ENCODE measurements at places on chromosomes 2 and 18.

DNA sequence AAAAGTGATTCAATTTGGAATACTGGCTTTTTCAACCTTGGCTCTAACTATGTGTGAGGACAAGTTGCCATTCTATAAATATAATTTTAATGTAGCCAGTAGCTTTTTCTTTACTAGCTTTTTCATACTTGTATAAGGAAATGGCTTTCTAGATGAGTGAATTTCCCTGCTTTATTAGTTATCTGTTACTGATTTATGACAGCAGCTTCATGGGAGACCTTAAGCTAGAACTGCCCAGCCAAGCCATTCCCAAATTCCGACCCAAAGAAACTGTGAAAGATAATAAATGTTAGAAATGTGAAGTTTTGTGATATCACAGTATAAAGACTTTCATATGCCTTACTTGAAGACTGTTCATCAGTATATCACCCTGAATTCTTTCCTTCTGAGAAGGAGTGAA, 32.3 kb downstream of the BABAM2 start:
- DNase-seq, result no peak

DNA sequence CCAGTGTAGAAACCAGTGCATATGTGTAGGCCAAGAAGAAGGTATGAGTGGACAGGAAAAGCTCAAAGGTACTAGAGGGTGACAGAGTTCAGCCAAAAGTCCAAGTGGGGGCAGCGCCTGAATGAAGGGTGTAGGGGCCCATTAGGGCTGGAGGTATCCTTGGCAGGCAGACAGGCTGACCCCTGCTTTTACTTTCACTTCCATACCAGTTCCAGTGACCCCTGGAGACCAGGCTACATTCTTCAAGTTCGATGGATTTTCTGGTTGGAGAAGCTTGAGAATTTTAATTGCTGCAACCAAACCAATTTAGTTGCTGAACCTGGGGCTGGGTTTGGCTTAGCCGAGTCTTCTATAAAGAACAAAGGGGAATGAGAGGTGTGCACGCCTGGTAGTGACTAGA, 42.3 kb upstream of the MRPL33 start:
- DNase-seq, result no peak

GRCh38 chr18:44497311-44497710, 183.4 kb upstream of the SETBP1 start:
- DNase-seq, result no peak

GRCh38 chr2:46439582-46439981, 39.8 kb upstream of the TMEM247 start:
- DNase-seq, result no peak

DNA sequence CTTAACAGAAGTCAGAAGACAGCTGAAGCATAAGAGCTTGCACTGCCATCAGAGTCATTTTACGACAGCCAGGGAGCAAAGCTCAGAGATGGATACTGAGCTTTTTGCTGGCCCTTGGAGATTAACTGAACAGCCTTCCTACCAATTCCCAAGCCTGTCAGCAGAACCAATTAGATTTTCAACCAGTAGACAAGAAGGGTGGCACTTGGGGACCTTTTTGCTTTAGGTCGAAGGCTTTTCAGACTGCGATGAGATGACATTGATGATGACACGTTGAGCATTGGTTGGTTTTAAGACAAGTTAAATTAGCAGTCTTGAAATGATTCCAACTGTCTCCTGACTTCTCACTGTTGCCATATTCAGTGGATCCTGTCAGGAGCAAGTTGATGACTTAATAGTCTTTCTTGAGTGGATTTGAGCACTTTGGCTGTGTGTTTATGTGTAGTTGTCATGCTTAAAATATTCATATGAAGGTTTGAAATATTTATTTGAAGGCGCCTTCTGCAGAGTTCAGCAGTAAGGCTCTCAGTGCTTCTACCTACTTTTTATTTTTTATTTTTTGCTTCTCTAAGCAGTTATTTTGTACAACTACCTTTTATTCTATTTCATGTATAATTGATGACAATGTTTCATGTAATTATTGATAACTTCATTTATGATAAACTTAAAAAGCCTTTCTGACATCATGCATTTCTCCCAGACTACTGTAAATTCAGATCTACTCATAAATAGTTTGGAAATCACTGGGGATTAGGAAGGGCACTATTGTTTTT, 256.7 kb downstream of the CAMKMT start:
- DNase-seq, result no peak

DNA sequence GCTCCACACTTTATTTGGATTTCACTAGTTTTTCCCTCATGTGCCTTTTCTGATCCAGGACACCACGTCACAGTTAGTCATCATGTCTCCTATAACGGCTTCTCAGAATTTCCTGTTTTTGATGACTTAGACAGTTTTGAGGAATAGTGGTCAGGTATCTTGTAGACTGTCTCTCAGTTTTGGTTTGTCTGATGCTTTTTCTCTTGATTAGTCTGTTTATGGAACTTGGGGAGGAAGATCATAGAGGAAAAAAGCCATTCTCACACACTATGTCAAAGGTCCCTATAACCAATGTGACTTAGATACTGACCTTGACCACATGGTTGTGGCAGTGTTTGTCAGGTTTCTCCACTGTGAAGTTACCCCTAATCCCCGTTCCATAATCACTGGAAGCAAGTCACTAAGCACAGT, 89.0 kb downstream of the RAPH1 start:
- DNase-seq, result no peak

- DNase-seq, result no peak
These were observed 152.9 kb downstream of the LPIN1 start for GRCh38 chr2:11899264-11899818.

- DNase-seq, result no peak
These were observed 1866.9 kb upstream of the PIK3C3 start for GRCh38 chr18:40088130-40088529.

DNA sequence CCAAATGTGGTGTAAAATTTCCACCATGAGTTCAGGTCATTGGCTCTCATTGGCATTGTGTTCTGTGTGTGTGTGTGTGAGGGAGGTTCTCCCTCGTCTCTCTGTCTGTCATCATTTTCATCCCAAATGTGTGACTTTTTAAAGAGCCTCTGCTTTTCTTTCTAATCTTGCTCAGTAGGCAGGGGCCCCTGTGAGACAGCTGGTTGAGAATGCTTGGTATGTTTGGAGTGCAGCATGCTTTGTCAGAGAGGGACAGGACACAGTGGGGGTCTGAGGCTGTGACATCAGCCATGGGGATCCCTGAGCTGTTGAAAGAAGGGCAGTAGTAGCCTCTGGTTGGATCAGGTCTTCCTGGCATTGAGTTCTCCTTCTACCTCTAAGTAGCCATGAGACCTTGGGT, 10.6 kb downstream of the PTPRM start:
- no peak for DNase-seq

DNA sequence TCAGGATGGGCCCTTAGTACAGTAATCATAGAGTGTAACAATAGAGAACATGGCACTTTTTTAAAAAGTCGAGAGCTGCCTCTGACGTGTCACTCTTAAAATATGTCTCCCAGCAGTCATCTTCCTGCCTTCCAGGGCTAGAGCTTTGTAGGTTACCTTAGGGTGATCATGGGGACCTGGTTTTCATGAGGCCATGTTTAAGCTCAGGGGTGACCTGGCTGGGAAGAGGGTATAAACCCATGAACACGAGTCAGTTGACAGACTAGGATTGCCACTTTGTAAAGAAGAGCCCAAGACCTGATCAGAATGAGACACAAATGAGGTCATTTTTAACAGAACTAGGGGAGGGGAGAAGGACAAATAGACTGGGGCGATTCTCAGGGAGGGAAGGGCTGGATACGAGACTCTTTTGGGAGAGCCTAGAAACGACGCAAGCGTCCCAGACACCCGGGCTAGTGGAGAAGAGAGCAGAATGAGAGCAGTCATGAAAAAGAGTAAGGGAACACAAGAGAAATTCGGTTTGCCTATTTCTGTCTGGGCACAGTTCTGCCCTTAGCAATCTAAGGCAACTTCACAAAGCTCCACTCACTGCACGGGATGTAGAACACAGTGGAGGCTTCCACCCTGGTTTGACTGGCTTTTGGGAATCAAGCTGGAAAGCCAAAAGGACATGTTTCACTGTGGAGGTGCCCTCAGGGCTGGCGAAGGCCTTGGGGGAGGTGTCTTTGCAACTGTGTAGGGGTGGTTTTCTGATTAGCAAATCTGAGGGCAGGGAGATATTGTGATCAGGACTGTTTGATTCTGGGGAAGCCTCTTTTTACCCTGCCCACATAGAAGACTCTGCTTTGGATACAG, 1.8 kb upstream of the RAB31 start:
- no peak for DNase-seq
